ENCODE measurements at places on chromosomes 2 and 18.

GRCh38 chr18:12057419-12058039, 36.1 kb upstream of the ANKRD62 start:
- no peak for DNase-seq

GRCh38 chr2:53568469-53568868, 199.1 kb upstream of the CHAC2 start:
- no peak for DNase-seq

GRCh38 chr2:184186436-184186835, 411.9 kb upstream of the ZNF804A start:
- DNase-seq: no peak

GRCh38 chr2:108184419-108184818, 55.3 kb upstream of the SULT1C3 start:
- no peak for DNase-seq

DNA sequence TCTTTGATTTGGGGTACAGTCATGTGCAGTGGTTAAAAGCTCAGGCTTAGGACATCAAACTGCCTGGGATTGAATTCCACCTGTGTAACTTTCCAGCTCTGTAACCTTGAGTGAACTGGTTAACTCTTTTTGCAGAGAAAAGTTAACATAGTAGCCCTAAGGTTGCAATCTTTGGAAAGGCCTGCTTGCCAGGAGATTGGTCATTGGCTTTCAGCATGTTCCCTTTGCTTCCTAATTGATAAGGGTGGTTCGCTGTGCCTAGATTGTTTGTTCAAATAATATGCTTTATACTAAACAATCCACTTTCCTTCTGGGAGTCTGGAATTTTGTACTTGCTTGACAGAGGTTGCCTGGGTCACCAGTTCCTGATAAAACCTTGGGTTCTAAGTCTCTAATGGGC, 86.8 kb downstream of the PIK3C3 start:
- no peak for DNase-seq

DNA sequence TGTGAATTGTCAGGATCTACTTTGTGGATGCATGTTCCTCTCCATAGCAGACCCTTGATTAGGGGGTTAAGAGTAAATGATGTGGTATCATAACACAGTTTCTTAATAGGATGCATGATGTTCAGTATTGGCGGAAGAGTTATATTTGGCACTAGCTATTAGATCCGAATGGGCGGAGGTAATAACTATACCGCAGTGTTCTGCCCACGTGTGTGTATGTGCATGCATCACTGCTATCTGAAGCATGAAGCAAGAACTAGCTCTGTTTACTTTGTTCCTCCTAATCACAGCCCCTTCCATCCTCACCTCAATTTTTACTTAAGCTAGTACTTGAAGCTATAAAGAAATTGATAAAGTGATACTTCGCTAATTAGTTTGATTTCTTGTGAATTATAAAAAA, 159.6 kb upstream of the NOSTRIN start:
- DNase-seq: no peak

- DNase-seq: no peak
Observed at GRCh38 chr2:120396013-120396860, 50.3 kb downstream of the INHBB start.

GRCh38 chr2:207166349-207167098, 776 bp upstream of the KLF7 start:
- peak; percentile 58 for DNase-seq

DNA sequence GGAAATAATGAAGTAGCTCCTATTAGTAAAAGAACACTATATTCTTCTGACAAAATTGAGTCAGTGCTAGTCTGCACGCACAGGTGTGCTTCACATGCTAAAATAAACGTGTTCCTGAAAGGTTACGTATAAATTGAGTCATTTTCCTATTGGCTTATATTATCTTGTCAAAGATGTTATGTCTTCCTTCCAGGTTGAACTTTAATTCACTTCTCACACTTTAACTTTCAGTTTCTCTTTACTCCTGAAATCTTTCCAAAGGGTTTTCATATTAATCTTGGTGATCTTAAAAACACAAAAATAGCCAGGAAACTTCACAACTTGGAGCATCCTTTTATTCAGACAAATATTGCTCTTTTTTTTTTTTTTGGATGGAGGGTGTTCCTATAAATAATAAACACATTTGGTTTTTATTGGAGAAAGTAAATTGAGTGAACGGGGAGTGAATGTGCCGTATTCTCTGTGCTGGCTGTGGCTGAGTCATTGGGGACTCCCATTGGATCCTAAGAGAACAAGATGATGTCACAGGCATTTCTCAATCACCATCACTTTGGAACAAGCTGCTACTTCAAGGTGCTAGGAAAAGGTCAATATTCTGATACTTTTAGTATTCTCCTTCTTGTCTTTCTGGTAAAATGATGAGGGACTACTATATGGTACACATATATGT, 150.2 kb upstream of the SPATS2L start:
- DNase-seq: no peak

DNA sequence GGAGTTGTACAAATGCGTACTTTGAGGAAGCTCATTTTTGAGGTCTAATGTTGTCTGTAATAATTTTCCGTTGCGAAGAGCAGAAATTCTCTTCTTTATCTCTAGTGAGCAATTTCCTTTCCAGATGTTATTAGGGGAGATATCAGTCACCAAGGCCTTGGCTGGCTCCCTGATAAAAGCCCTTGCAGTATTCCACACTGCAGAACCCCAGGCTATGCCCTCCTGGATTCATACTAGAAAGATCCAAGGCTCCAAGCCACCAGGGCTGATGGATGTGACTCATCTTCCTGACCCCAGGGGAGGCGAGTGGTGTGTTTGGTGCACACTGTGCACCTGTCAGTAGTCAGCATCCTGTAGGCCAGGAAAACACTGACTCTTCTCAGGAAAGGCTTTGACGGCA, 34.7 kb downstream of the INO80C start:
- no peak for DNase-seq

DNA sequence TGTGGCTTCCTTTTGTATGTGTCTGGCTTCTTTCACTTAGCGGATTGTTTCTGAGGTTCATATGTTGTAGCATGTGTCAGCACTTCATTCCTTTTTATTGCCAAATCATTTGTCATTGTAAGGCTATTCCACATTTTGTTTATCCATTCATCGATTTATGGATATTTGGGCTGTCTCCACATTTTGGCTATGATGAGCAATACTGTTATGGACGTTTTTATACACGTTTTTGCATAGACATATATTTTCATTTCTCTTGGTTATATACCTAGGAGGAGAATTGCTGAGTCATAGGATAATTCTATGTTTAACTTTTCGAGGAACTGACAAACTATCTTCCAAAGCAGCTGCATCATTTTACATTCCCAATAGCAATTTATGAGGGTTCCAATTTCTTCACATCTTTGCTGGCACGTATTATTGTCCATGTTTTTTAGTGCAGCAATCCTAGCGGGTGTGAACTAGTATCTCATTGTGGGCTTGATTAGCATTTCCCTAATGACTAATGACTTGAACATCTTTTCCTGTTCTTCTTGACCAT, 48.1 kb upstream of the TBC1D8 start:
- no peak for DNase-seq

DNA sequence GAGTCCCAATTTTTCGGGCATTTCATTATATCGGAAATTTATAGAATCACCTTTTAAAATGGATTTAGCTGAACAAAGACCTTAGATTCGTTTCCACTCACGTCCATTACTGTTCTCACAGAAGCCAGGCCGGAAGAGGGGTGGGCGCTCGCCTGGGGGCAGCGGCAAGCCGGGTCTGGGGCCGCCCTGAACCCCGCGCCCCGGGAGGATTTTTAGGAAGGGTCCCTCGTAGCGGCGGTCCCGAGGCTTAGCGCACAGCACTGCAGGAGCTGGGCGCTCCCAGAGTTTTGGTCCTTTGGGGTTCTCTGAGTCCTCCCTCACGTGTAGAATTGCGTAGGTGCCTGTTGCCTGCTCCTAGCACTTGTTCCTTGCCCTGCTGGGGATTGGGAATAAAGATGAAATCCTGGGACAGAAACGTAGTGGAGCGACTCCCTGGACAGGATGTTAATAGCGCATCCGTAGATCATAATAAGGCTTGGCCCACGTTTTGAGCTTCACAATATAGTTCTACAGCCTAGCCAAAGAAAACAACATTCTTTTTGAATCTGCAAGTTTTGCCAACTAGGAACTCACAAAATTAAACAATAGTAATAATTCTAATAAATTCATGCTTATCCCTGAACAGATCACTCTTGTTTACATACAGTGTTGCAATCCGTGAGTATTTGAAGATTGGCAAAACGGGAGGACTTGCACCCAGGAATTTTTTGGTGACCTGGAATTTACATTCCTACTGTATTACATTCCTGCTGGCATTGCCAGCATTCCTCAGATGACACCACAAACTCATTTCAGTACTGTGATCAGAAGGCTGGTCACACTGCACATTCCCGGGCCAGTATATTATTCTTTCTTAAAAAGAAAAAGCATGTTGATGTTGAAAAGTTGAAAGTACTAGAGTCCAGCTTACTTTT, 875 bp downstream of the C18orf63 start:
- no peak for DNase-seq

DNA sequence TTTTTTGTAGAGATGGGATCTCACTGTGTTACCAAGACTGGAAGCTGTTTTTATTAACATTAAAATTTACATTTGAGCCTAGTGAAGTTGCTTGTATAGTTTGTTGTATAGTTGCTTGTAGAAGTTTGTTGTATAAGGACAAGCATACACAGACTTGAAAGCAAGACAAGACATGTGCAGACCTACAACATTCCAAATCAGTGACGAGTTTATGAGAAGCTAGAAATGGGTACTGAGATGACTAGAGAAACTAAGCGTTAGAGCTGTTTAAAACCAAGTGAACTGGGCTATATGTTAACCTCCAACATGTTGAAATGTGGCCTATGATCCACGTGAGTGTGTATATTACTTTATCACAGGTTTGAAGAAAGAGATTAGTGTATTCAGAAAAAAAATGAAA, 39.1 kb downstream of the ABCB11 start:
- DNase-seq: no peak

GRCh38 chr2:105775809-105776559, 31.3 kb downstream of the NCK2 start:
- no peak for DNase-seq

DNA sequence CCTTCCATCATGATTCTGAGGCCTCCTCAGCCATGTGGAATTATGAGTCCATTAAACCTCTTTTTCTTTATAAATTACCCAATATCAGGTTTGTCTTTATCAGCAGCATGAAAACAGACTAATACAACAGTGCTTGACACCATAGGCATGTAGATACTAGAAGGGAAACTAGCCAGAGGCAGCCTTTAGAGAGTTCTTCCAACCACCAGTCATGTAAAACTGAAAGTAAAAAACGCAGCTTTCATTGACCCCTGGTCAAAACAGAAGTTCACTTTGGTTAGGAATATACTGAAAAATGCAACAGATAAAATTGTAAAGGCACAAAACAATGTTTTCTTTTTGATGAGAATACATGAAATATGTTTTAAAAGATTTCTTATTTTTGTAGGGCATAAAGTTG, 122.8 kb upstream of the L3MBTL4 start:
- no peak for DNase-seq

DNA sequence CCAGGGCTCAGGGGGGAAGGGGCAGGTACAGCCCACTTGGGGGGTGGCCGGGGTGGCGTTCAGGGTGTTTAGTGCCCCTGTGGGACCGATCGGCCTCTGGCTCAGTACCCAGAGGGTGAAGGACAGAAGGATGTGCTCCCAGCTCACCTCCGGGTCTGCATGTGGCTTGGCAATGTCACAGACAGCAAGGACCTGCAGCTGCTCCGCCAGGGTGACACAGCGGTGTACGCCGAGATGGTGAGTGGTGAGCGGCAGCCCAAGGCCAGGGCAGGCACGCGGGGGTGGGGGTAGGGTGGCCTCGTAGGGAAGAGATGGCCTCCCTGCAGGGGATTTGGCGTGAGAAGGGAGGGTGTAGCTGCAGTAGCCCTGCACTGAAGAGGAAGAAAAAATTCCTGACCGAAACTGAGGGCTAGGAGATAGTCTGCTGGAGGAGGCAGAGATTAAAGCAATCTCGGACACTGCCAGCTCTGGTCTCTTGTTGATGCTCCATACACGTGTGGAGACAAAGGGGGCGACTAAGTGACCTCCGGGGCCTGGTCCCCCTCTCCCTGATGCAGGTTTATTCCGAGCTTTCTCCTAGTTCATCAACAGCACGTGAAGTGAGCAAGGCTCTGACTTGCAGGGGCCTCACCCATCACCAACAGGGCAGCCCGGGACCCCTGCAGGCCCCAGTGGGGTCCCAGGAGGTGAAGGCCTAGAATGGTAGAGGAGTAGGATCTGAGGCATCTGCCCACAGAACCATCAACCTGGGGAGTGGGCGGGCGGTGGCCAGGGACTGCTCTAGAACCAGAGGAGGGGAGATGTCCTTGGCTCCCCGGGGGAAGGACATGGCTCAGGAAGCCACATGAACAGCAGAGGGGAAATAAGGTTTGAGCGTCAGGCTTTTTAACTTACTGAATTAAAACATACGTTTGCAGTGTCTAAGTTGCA, 45.4 kb downstream of the FER1L5 start:
- no peak for DNase-seq

DNA sequence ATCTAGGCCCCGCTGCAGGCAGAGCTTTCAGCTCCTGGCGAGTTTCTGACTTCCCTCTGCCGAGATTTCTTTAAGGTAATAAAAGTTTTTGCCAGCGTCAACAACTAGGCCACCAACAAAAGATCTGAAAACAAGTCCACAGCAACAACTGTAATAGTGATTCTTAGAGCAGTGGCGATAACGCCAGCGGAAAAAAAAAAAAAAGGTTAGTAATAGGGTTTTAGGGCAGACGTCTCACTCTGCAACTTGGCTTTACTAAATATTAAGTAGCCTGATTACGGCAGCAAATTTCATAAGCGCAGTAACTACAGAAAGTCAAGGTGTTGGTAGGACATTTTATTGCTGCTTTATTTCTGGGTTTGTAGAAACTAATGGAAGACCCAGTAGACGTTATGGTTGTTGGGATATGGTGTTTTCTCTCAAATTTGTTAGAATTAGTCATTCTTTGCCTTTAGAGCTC, 481 bp downstream of the SLC30A6 start:
- DNase-seq: no peak

GRCh38 chr2:145379934-145380333, 860.0 kb upstream of the ZEB2 start:
- DNase-seq: no peak

DNA sequence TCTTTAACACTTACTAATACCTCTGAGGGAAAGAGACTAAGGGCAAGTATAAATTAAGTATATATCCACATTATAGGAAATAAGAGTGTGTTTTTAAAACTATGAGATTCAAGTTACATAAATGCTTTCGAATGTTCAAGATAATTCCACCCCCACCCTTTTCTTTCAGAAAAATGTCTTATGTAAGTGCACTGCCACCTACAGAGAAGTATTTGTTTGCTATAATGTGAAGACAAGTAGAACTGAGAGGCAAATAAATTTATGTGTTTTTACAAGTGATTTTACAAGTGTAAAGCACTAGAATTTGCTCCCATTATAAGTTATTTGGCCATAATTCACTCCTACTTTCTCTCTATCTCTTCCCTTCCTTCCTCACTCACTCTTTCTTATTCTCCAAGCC, 99.9 kb upstream of the CRACDL start:
- DNase-seq: no peak

Measured in H54 (cell line).